ENCODE measurements at places on chromosomes 2 and 18.

- no peak for DNase-seq
These were observed 50.4 kb downstream of the PLEKHA3 start for GRCh38 chr2:178530625-178531142.

- no peak for DNase-seq
These were observed 147.5 kb upstream of the TTC39C start for GRCh38 chr18:23867006-23867405.

- DNase-seq = no peak
These were observed 130.3 kb upstream of the GLI2 start for GRCh38 chr2:120605231-120605935.

DNA sequence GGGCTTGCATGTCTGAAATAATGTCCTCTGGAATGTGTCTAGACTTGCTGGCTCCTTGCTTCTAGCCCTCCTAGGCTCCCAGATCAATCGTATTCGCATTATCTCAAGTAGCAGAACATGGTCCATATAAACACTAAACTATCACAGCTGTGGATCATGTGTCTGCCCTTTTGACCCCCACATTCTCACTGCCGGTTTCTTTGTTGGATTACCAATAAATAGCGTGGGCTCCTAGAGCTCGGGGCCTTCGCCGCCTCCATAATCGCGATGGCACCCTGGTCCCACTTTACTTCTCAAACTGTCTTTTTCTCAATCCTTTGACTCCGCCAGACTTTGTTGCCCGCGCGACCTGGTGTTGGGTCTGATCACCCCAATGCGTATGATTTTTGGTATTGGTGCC, 6.3 kb upstream of the SCYGR8 start:
- DNase-seq = no peak

DNA sequence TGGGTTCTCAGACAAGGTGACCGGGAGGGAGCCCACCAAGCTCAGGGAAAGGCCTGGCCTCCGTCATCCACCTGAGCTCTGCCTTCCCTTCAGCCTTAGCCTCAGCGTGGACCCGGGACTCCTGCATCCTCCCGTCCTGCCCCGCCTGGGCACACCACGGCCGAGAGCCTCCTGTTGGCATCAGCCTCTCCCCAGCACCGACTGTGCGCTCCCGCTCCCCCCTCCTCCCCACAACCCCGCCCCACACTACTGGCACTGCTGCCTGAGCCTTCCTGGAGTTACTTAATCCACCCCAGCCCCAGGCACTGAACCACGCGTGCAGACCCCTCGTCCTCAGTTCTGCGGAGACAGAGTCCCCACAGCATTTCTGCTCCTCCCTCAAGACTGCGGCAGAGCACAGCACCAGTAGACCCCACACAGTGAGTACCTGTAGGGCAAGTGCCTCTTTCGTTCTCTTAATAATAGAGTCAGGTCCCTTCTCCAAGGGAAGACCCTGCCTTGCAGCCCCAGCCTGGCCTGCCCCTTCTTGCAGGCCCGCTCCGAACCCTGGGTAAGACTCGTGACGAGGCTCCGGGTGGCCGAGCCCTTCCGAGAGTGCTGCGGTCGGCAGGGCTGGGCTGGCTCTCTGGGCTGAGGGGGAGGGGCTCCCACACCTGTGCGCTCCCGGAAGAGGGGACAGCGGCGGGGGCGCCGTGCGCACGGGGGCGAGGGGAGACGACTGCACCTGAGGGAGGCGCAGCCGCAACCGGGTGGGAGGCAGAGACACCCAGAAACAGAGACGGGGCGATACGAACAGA, at the start of gene AMER3:
TSS of gene AMER3 (plus strand) at position 285 of the 797 bp plus-strand sequence. CDS start 6,533 bp downstream, outside the sequence.
- peak; percentile 53 for DNase-seq

GRCh38 chr18:48569139-48569914, 30.5 kb downstream of the CTIF start:
- no peak for DNase-seq

DNA sequence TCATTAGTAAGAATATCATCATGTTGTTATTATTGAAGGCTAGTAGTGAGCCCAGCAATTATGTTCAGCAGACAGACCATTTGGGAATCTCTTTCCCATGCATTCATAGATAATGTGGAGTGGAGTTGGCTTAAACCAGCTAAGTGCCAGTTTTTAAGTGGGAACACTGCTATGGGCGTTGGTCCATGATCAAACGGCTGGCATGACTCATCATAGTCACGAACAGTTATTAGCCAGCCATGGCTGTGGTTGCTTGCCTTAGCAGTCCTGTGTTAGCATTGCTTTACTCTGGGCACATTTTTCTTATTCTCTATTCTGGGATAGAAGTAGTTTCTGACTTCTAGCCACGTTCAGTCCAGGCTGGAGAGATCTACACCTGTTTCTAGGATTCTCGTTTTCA, 17.7 kb downstream of the EIF4E2 start:
- DNase-seq = no peak

DNA sequence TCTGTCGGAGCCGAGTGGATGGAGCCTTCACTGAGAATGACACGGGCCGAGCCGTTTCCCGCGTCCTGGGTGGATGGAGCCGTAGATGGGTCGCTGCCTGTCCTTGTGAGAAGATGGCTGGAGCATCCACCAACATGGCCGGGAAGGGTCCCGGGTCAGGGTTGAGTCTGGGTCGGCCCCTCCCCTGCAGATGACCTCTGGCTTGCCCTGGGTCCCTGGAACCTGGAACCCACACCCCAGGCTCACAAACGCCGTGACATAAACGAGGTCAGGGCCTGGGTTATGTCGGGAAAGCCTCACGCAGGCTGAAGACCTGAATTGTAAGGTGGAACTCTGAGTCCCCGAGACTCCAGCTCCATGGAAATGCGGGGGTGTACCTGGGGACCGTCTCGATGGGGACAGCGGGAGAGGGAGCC, 94.9 kb downstream of the NFATC1 start:
- DNase-seq = no peak

- DNase-seq = no peak
These were observed 200.3 kb downstream of the NYAP2 start for GRCh38 chr2:225599856-225600255.

- peak; percentile 8 for DNase-seq
These were observed 238.5 kb upstream of the ERBB4 start for GRCh38 chr2:212777020-212777491.

- DNase-seq = no peak
These were observed 4.0 kb downstream of the TMEM17 start for GRCh38 chr2:62501794-62502500.

DNA sequence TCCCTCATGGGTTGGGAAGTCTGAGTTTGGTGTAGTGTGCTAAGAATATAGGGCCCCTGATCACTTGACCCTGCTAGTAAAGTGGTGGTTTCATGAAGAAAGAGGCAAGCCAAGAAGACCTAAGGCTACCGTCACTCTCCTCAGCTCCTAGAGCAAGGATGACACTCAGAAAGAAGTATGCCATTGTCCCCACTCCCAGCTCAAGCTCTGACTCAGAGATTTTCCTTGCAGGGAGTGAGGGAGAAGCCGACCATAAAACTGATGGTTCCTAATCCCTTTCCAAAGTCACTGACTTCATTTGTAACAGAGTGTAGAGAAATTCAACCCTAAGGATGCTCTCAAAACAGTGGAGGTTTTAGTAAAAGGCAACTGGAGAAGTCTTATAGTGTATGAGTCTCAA, 80.9 kb downstream of the ICA1L start:
- DNase-seq = no peak

GRCh38 chr2:158935617-158936016, 32.8 kb upstream of the TANC1 start:
- DNase-seq = no peak

DNA sequence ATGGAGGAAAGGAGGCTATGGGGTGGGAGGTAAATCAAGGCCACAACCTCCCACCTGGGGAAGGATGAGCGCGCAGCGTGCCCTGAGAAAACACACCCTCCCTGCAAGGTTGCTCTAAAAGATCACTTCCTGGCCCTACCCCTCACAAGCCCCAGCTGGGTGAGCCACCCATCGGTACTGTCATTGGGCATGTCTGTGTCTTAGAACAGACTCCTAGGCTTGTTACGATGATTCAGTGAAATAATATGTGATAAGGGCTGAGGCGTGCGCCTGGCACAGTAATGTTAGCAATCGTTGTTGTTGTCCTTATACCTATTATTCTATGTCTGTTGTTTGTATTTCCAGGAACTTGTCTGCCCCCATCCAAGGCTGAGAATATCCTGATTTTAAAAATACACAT, 175.1 kb downstream of the ZFP36L2 start:
- no peak for DNase-seq

GRCh38 chr2:183521911-183522310, 397.7 kb downstream of the NUP35 start:
- no peak for DNase-seq

GRCh38 chr2:33340280-33340679, 136.2 kb upstream of the RASGRP3 start:
- DNase-seq = no peak

GRCh38 chr18:44887227-44887631, 206.5 kb downstream of the SETBP1 start:
- no peak for DNase-seq

DNA sequence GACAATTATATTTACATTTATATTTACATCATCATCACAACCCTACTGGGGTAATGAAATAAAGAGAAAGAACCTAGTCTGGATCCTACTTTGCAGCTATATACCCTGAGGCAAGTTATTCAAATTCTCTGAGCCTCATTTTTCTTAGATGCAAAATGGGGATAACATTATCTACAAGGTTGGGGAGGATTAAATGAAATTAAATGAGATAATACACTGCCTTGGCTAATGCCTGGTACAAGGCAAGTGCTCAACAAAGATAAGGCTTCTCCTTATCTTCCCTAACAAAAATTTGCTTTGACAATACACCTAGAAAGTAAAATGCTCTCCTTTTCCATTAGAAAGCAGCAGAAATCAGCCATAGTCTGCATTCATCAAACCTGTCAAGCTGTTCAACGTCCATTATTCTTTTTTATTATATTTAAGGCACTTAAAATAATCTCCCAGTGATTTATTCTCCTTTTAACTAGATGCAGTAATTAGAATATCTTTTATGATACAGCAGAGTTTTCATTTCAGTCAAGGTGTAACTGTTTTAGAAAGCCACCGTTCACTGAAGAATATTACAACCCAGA, 44.8 kb downstream of the TCF4 start:
- no peak for DNase-seq

GRCh38 chr18:3481696-3482210, 31.8 kb downstream of the TGIF1 start:
- peak; percentile 40 for DNase-seq

DNA sequence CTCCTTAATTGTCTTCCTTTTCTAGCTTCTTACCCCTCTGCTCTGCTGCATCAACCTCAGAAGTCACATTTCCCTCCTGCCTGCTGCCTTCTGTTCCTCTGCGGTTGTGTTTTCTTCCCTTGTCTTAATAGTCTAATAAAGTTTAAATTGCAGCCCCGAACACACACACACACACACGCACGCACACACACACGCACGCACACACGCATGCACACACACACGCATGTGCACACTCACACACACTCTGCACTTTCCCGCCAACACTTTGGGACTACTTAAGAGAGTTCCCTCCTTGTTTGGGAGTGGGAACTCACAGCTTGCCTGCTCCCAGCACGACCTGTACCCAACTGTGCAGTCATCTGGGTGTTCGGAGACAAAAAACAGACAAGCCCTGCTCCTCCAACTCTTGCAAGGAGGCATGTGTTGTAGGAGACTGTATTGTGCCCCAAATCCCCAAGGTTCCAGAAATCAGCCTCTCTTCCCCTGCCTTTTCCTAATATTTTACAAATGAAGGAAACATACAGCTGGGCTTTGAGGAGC, 99.1 kb downstream of the SETBP1 start:
- DNase-seq = no peak

- DNase-seq = no peak
These were observed 2.8 kb upstream of the MOGAT1 start for GRCh38 chr2:222668494-222669154.

GRCh38 chr2:230358305-230358704, 31.3 kb downstream of the SP140L start:
- no peak for DNase-seq

DNA sequence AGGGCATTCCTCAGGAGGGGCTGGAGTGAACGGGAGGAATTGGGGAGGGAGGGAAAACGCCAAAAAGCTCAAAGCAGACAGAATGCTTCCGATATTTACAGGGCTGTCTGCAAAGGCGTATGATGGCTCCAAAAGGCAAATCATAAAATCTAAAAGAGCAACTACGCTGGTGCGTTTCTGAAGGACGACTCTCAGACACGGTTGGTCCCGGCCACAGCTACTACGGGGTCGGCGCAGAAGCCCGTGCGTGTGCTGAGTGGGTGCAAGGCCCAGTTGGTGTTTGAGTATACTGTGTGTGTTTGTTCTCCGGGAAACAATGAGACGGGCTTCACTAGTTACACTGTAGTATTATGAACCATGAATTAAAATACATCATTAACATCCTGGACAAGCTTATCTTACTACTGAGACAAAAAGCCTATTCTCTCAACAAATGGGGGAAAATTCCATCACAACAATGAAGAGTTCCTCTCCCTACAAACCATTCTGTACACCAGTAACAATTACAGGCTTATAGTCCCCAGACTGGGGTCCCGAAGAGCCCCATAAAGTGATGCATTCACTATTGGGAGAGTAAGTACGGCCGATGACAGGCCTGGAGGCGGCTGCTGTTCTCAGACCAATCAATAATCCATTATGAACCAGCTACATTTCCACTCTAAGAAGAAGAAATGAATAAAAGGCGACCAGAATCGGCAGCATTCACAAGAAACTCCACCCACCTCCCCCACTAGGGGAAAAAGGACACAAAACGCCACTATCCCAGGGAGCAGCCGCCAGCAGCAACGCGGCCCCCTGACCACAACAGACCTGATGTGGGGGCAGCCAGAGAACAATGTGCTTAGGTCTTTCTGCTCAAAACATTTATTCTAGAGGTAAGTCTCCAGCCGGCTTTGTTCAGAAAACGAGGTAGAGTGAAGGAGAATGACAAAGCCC, 43.4 kb downstream of the ZNF516 start:
- DNase-seq = no peak

- no peak for DNase-seq
These were observed 68.2 kb downstream of the HS1BP3 start for GRCh38 chr2:20582600-20583221.

DNA sequence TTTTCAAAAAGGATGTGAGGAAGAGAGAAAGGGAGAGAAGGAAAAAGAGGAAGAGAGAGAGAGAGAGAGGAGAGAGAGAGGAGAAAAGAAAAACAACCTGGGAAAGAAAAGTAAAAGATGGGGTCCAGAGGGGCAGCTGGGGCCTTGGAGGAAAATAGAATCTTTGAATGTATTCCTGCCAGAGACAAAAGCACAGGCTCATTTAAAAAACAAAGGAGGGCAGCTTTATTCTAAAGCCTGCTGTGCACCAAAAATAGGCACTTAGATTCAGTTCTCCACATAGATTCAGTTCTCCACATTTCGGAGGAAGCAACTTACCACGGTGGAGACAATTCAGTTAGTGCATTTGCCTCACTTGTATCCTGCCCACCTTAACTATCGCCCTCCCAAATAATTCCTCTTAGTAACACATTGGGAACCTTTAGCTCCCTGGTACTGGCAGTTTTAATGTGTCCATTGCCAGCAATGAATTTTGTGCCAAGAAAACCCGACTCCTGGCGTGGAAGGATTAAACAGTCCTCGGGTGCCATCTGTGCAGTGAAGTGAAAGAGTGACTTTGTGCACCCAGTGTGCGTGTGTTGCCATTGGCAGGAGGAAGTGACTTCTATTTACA, 71.3 kb downstream of the DPP4 start:
- DNase-seq = no peak

Measured in HEK293T (cell line).